ENCODE measurements at places on chromosomes 3 and 15.

DNA sequence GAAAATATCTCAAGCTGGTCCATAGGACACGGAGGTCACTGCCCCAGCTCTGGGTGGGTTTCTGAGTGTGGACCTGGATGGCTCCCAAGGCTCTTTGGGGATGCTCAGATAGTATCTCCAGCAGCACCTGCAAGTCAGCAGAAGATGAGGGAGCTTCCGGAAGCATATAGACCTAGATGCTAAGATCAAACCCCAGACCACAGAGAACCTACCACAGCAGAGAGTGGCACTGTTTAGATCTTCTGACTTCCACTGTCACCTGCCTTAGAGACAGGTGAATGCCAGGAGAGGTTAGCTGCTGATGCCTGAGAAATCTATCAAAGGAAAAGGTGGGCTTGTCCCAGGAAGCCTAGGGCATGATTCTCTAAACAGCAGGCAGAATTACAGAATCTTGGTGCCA, 105.7 kb upstream of the TRPM1 start:
- no peak for DNase-seq

- DNase-seq, result no peak
Measured at GRCh38 chr15:62452026-62452425, 286.9 kb upstream of the C2CD4B start.

DNA sequence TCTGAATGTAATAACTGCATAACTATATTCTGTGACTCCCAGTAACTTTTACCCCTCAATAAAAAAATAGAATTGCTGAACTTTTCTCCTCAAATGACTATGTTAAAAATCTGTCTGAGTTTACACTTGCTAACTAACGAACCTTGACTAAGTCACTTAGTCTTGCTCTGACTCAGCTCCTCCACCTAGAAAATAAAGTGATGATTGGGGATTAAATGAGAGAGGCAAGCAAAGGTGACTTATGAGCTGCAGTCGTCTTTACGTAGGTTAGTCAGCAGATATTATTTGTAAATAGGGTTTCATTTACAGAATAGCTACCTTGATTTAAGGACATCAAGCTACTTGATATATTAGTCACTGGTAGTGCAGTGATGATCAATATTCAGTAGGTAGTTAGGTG, 476.9 kb downstream of the MECOM start:
- no peak for DNase-seq

DNA sequence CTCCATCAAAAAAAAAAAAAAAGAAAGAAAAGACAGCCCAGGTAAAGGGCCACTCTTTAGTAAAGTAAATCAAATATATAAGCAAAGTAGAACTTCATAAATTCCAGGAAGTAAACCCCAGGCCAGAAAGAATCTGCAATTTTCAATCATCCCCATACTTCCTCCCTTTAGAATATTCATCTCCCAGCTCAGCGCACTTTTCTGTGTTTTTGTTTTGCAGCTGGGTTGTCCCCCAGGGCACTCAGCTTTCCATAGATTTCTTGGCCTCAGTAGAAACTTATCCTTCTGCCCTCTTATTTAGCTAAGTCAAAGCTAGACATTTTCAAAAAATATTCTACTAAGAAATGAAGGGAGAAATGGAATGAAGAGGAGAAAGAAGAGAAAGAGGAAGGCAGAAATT, 24.0 kb upstream of the SPRED1 start:
- no peak for DNase-seq

GRCh38 chr3:65712140-65712539, 326.6 kb downstream of the MAGI1 start:
- DNase-seq, result no peak

GRCh38 chr3:8658306-8659212, 14.0 kb upstream of the SSUH2 start:
- DNase-seq, result peak; percentile 20

- no peak for DNase-seq
Measured at GRCh38 chr3:110248666-110249065, 823.0 kb upstream of the NECTIN3 start.

DNA sequence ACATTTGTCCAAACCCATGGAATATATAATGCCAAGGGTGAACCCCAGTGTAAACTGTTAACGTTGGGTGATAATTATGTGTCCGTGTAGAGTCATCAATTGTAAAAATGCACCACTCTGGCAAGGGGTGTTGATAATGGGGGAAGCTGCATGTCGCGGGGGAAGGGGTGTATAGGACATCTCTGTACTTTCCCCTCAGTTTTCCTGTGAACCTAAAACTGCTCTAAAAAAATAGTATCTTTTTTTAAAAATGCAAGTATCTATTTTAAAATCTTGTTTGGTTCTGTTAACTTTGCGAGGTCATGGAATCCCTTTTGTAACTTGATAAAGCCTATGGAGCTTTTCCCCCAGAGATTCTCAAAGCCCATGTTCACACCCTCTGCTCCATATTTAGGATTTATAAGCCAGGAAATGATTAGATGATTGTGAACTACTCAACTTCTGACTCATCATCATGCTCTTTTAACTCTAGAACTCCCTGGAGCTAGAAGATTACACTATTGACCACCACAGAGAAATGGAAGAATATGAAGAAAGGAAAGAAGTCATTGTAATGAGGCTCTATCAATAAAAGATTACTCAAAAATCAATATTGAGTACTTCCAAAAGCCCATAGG, 56.1 kb upstream of the C3orf49 start:
- no peak for DNase-seq

- DNase-seq, result no peak
Measured at GRCh38 chr3:159458010-159458409, 530.6 kb upstream of the IL12A start.

- DNase-seq, result no peak
Measured at GRCh38 chr3:30518872-30519271, 87.5 kb upstream of the TGFBR2 start.

- DNase-seq, result peak; percentile 27
Measured at GRCh38 chr15:60673918-60674558, 195.1 kb upstream of the ICE2 start.

DNA sequence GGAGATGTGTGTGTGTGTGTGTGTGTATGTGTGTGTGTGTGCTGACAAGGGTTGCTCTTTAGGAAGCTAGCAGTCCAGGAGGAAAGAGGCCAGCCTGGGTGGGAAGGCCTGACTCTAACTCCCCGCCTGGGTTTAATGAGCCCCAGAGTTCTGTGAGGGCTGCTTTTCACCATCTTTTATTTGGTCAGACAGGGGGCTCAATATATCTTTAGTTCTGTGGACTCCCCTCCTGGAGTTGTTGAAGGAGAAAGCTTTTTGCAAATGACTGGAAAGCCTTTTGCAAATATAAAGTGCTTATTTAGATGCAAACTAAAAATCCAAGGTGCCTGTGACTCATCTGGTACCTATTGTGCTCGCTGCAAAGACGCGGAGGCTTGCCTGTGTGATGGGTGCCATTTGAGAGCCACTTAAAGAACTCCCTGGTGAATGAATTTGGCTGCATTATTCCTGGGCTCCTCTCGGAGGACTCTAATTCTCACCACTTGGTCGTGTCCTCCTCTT, 24.5 kb downstream of the DRD3 start:
- no peak for DNase-seq

DNA sequence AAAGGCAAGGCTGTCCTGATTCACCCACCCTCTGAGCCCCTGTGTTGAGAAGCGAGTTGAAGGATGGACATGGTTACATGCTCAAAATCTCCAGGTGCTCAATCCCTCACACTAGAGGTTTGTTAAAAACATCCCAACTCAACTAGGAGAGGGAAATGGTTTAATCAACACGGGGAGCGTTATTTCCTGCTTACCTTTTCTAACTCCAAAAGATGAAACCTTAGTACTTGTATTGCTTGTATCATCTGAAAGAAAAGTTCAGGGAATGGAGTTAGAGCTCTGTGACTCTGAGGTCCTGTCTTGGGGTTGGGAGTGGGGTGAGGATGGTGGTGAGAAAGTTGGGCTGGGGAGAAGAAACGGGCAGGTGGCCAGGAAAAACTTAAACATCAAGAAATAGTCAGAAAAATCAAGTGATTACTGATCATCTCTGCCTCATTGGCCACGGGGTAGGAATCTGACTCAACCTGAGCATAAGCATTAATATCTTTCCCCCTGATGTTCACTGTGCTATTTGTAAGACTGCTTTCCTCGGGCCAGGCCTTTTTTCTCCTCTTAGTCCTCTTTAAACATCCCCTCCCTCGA, 5.9 kb downstream of the MEIS2 start:
- no peak for DNase-seq

DNA sequence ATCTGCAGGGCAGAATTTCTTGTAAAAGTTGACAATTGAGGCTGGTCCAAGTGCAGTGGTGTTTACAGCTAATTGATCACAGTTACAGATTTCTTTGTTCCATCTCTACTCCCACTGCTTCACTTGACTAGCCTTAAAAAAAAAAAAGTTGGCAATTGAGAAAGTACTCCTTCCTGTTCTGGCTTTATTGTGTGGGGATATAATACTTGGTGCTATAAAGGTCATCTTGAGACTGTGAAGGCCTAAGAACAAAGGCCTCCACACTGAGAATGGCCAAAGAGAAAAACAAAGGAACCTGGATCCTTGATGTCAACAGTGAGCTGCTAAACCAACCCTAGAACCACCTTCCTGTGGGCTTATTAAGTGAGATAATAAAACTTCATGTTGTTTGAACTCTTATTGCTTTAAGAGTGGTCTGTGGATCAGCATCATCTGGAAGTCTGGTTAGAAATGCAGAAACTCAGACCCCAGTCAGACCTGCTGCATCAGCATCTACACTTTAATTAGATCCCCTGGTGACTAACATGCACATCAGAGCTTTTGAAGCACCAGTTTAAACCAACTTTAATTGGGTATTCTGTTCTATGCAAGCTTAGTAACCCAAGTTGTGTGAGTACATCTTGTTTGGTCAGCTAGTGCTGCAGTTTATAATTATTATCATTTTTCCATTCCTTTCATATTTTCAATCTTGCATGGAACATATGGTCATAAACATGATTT, 55.2 kb downstream of the TMOD3 start:
- no peak for DNase-seq

- no peak for DNase-seq
Measured at GRCh38 chr3:30155755-30156154, 450.6 kb upstream of the TGFBR2 start.

GRCh38 chr3:49880581-49881315, 11.0 kb upstream of the CAMKV start:
- DNase-seq, result no peak

- no peak for DNase-seq
Measured at GRCh38 chr15:64904189-64904588, 7.5 kb upstream of the ANKDD1A start.

- DNase-seq, result no peak
Measured at GRCh38 chr3:149252272-149252671, 30.6 kb upstream of the CP start.

- peak; percentile 96 for DNase-seq
Measured at GRCh38 chr3:69385723-69386555, at the start of gene FRMD4B. Gene FRMD4B, minus strand, starts transcription at chr3:69386088. Its CDS starts 99 bp downstream, at chr3:69385989.

DNA sequence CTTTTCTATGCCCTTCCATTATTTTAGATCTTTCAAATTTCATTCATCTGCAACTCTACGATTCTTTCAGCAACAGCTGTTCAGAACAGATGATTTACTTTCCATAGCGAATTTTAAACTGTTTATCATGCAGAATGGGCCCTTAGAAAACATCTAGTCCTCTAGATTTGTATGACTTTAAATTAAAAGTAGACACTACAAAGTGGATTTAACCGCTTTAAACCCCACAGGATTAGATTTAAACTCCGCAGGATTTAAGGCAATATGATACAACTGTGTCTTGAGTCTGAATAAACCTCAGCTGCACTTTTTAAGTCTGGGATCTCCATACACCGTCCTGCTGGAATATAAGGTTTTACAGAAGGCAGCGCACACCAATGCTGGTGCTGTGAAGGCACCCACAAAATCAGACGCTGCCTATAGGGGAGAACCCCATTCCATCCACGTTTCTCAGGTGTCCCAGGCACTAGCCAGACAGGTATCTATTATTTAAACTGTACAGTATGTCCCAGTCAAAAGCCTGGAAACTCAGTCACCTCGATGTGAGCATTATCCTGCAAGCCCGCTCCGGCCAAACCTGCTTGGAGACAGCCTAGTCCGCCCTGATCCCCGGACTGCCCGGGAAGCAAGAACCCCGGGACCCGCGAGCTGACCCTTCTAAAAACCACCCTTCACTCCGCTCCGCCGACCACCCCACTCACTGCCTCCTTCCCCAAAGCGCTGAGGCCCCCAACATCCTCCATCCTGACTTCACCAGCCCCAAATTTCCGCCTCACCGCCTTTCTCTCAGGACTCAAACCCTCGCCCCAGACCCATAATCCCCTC, 768 bp downstream of the ANO10 start:
- DNase-seq, result no peak

DNA sequence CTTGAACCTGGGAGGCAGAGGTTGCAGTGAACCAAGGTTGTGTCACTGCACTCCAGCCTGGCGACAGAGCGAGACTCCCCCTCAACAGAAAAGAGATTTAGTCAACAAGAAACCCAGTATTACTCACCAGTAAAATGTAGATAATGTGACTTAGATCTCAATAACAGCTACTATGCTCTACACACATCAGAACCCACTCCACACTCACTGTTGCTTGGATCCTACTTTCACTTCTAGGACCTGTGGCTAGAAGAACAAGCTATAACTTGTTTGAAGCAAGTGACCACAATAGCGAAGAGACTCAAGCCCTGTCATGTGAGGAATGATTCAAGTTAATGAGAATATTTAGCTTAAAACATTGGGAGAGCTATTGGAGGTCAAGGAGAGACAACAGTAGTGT, 100.7 kb downstream of the ANXA2 start:
- DNase-seq, result no peak

DNA sequence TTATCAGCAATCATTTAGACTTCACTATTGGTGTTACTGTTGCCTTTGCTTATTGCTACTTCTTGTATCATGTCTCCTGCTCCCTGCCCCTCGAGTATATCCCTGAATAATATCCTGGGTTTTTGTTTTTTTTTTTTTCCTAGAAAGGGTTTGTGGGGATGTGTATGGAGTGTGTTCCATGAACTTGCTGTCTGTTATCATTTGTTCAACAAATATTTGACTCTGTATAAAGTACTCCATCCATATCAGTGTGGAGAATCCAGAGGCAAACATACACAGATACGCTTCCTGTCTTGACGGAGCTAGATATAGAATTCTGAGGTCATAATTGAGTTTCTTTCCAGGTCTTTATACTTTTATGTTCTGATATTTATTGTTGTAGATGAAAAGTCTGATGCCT, 31.8 kb upstream of the GOLGA6L9 start:
- DNase-seq, result no peak

All from Ammon's horn (tissue), 1 donor.